ENCODE measurements at places on chromosomes 5 and 9.

- DNase-seq, result peak; percentile 77
These were observed 75.5 kb downstream of the KLHL3 start for GRCh38 chr5:137660349-137660817.

DNA sequence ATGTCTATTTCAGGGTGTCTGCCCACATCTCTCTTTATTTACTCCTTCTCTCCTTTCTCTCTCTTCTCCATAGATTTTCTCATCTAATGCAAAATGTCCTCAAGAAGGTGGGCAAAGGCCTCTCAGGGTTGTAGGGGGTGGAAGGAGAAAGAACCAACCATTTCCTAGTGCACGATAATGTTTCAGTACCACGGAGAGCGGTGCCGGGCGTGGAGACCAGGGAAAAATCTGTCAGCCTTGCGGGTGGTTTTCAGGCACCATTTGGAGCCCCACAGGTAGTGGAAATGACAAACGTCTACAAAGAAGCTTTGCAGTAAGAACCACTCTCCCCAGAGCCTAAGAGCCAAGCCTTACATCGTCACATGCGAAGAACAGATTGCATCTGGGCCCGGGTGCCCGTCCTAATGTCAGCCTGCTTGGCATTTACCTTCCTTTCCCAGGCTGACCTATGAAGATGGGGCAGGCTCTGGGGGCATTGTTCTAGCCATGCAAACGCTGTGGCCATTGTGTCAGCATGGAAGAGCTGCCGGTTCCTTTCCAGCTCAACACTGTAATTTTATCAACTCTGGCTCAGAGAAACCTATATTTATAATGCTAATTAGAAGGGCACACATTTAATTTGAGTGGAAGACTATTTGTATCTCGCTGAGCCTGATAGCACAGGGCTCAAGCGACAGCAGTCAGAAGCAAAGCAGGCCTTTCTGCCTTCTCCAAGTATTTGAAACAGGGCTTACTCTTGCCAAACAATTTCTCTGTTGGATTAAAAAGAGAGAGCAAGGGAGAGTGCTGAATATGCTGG lies 430.1 kb upstream of the WWC1 start:
- DNase-seq, result peak; percentile 13

DNA sequence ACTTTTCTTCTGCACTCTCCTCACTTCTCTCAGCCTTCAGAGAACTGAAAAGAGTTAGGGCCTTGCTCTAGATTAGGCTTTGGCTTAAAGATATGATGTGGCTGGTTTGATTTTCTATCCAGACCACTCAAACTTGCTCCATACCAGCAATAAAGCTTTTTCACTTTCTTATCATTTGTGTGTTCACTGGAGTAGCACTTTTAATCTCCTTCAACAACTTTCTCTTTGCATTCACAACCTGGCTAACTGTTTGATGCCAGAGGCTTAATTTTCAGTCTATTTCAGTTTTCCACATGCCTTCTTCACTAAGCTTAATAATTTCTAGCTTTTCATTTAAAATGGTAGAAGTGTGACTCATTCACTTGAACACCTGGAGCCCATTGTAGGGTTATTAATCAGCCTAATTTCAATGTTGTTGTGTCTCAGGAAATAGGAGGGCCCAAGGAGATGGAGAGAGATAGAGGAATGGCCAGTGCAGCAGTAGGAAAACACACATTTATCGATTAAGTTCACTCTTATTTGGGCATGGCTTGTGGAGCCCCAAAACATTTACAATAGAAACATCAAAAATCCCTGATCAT lies 5.9 kb downstream of the ATPSCKMT start:
- DNase-seq, result no peak

GRCh38 chr5:149372076-149372795 lies 6.9 kb downstream of the IL17B start:
- no peak for DNase-seq

GRCh38 chr9:119924736-119925135 lies 555.5 kb upstream of the BRINP1 start:
- no peak for DNase-seq

GRCh38 chr5:52799358-52799982 lies 11.8 kb downstream of the ITGA1 start:
- peak; percentile 89 for DNase-seq

DNA sequence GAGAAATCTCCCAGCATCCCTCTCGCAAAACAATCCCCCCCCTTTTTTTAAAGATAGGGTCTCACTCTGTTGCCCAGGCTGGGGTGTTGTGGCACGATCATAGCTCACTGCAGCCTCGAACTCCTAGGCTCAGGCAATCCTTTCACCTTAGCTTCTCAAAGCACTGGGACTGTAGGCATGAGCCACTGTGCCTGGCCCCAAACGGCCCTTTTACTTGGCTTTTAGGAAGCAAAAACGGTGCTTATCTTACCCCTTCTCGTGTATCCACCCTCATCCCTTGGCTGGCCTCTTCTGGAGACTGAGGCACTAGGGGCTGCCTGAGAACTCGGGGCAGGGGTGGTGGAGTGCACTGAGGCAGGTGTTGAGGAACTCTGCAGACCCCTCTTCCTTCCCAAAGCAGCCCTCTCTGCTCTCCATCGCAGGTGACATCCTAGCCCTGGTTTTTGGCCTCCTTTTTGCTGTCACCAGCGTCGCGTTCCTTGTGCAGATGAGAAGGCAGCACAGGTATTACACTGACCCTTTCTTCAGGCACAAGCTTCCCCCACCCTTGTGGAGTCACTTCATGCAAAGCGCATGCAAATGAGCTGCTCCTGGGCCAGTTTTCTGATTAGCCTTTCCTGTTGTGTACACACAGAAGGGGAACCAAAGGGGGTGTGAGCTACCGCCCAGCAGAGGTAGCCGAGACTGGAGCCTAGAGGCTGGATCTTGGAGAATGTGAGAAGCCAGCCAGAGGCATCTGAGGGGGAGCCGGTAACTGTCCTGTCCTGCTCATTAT lies 6.8 kb downstream of the CA9 start:
- DNase-seq, result peak; percentile 22

- no peak for DNase-seq
These were observed 259.2 kb downstream of the FBXL17 start for GRCh38 chr5:108122702-108123101.

GRCh38 chr5:157072508-157072907 lies 13.6 kb upstream of the HAVCR1 start:
- no peak for DNase-seq

DNA sequence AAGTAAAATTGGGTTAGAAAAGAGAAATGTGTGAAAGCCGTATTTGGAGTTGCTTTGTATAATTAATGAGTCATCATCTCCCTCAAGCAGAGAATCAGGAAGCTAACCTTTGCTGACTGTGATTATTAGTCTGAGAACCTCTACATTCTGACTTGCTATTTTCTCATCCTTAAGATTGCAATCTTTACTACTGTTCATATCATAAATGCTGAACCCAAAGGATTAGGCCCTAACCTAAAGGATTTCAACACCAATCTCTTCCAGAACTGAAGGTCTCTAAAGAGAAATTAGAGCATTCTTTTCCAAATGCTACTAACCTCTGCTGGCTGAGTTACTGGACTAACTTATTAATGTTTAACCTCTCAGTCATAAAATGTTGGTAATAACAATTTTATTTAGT lies 538.1 kb upstream of the MEF2C start:
- peak; percentile 8 for DNase-seq

DNA sequence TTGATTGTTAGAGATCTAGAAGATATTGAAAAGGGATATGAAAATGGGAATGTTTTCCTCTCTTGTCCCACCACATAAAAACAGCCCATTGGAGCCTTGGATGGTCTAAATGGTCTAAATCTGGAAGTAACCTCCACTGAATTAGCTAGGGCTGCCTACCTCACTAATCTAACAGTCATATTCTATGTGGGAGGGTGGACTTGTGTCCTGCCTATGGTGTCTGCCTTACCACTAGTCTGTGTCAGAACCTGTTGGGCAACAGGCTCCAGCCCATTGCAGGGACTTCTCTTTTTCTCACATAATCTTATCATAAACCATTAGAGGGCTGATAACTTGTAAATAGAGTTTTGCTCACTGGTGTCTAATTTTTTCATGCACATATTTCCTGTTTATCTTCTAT lies 548.8 kb upstream of the CDH18 start:
- DNase-seq, result no peak

GRCh38 chr5:144308174-144308573 lies 137.5 kb downstream of the KCTD16 start:
- DNase-seq, result no peak

GRCh38 chr5:148937239-148937638 lies 110.8 kb downstream of the ADRB2 start:
- peak; percentile 42 for DNase-seq

- peak; percentile 2 for DNase-seq
These were observed 484.0 kb downstream of the ZNF608 start for GRCh38 chr5:124262470-124262869.

- peak; percentile 63 for DNase-seq
These were observed 78.8 kb downstream of the GNAQ start for GRCh38 chr9:77952635-77953328.

DNA sequence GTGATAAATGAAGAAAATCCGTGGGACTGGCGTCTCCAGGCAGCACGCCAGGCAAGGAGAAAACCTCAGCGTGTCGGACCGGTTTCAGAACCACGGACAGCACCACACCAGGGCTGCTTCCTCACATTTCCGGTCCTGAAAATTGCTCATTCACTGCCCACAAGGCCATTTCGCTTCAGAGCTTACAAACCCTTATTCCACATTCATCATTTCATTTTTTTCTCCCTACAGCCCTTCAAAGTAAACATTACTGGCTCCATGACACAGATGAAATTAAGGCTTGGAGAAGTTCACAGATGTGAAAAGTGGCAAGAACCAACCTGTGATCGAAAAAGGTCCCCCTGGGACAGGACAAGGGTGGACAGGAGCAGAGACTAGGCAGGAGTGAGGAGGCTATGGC lies 1.5 kb upstream of the GPRIN1 start:
- DNase-seq, result peak; percentile 91
